Right atrium auricular region (tissue), 2 donors: ENCODE measurements at places on chromosomes 7 and 10. TPM values are rescaled to one million over a fixed set of nuclear protein-coding genes. Genes with fewer than 3 reads are reported as not detected.

The NPC1L1 gene
- not detected for total RNA-seq

The GIMAP6 gene
- total RNA-seq: 21.5 TPM

DNA sequence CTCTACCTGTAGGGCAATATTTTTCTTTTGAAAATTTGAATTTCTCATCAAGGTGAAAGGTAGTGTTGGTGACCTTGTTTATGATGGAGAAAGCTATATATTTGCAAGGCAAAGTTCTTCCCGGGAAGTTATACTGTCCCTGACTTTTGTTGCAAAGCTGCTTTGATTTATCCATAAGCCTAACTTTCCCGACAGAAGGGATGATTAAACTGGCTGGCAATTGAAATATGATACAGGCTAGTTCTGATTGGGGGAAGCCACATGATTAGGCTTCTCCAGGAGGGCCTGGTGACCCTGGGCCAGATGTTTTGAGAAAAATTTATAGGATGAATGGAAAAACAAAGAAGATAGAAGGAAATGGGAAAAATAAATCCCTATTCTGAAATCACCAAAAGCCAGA lies 215.5 kb downstream of the ACTR3B start:
- H3K27ac ChIP-seq: no peak overlapping the region
- no peaks in the 10 kb centered on the region for H3K27me3 ChIP-seq
- H3K4me3 ChIP-seq: no peak overlapping the region
- H3K4me1 ChIP-seq: no peaks in the 10 kb centered on the region

DNA sequence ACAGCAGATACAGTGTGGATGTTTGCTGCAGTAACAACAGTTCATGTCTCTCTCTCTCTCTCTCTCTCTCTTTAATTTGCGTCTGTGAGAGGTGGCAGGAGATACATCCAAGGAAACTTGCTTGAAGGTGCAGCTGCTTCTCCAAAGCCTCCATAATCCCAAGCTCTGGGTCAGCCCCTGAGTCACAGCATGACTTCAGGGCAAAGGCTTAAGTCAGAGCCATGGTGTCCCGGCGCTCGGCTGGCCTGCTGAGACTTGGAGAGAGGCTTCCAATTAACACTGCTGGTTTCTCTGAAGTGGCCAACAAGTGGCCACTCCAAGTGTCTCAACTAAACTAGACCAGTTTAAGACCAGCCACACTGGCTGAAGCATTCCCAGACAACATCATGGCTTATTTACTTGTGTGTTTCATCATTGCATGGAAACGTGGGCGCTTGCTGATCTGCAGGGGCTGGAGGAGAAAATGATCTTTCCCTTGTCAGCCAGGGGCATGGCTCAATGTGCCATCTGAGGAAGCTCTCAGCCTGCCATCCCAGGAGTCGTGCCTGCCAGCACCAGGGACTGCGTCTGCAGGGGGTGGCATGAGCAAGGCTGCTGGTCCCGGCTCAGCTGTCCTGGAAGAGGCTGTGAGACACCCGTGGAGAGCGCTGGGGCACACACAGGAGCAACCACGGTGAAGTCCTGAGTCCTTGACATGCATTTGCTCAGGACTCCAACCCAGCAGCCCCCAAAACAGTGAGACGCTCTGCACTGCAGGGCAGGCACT lies 254.2 kb downstream of the COBL start:
- no peak overlapping the region for H3K27ac ChIP-seq
- H3K27me3 ChIP-seq: no peaks in the 10 kb centered on the region
- no peaks in the 10 kb centered on the region for H3K36me3 ChIP-seq
- DNase-seq: no peak
- H3K4me3 ChIP-seq: no peak overlapping the region

- DNase-seq: no peak
- no peaks in the 10 kb centered on the region for H3K27me3 ChIP-seq
- H3K27ac ChIP-seq: no peak overlapping the region
- no peak overlapping the region for H3K4me3 ChIP-seq
- peaks cover 22% of the 10 kb centered on the region for H3K4me1 ChIP-seq
Observed at GRCh38 chr10:30351502-30351901, 2.4 kb upstream of the MTPAP start.
